ENCODE measurements at places on chromosomes 11 and 22.

GRCh38 chr11:122306831-122307391, 190.9 kb upstream of the BLID start:
- no peak for DNase-seq

- no peak for DNase-seq
Measured at GRCh38 chr11:10797001-10797400, 11.7 kb downstream of the EIF4G2 start.

- DNase-seq, result no peak
Measured at GRCh38 chr11:7657306-7658025, 15.8 kb downstream of the CYB5R2 start.

DNA sequence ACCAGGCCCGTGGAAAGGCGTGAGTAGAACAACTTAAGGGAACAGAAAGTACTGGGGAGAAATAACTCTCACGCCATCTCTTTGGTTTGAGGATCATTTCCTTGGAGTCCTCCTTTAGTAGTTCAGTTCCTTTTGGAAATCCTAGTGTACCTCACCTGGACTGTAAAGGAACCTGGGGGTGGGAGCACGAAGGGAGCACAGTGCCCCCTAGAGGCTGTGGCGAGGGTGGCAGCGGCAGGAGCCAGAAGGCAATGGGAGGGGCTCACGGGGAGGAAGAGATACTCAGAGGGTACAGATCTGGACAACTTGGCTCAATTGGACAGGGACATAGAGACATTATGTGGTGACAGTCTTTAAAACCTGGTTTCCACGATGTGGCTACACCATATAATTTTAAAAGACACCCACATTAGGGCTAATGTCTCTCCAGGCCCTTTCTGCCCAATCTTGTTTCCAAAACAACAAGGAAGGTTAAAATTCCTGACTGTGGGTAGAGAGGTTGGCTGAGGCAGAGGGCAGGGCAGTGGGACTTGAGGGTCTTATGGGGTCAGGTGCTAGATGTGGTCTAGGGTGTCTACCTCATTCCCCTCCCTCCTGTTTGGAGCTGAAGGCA, 87.0 kb downstream of the CSNK2A3 start:
- DNase-seq, result peak; percentile 51

- no peak for DNase-seq
Measured at GRCh38 chr11:71423181-71423790, 24.9 kb downstream of the DHCR7 start.

GRCh38 chr11:123429913-123430720, at the start of gene GRAMD1B:
Gene GRAMD1B (plus strand): TSS chr11:123430269. CDS start chr11:123430793, 524 bp downstream.
- DNase-seq, result peak; percentile 66

- DNase-seq, result no peak
Measured at GRCh38 chr11:11501546-11502262, 120.1 kb downstream of the GALNT18 start.

DNA sequence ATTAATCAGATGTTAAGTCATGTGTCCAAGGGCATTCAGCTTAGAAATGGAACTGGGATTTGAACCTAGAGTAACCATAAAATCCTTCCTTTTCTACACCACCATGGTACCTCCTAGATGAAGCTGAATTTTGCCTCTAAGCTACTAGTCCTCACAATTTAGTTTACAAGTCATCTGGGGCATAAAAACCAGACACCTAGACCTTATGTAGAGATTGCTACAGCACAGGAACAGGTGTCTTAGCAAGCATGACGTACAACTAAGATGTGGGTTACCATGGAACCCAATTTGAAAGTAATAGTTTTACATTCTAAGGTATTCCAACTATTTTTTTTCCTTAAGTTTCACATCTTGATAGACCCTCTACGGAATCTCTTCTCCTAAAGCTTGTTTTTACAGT, 9.2 kb downstream of the TMEM216 start:
- DNase-seq, result no peak

DNA sequence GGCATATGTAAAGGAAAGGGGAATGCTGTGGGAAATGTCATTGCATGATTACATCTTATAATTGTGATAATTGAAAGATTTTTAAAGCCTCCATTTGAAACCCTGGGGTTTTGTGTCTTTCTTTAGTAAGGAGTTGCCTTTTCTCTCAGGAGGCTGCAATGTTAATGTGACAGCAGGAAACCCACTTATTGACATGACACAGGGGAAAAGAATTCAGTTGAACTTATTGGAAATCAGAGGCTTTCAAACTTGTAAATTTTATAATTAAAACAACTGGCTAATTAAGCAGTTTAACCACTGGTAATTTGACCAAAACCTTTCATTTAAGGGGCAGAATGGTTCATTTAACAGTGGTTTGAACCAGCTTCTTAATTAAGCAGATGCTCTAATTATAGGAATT, 31.2 kb downstream of the MRPL48 start:
- DNase-seq, result no peak

DNA sequence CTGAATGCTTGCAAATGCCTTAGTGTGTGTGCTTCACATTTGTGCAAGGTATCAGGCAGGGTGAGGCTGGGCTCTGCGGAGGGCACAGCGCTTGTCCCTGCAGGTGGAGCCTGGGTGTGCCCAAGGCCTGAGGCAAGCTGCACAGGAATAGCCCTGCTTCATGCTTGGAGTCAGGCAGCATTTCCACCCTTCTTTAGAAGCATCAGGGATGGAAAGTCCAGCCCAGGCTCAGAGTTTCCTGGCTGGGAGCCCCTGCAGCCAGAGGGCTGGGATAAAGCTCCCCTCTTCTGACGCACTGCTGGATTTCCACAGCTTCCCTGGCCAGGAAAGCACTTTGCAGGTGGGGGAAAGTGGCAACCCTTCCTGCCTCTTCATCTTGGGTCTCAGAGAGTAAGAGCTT, 63.4 kb downstream of the GALNT18 start:
- DNase-seq, result no peak

DNA sequence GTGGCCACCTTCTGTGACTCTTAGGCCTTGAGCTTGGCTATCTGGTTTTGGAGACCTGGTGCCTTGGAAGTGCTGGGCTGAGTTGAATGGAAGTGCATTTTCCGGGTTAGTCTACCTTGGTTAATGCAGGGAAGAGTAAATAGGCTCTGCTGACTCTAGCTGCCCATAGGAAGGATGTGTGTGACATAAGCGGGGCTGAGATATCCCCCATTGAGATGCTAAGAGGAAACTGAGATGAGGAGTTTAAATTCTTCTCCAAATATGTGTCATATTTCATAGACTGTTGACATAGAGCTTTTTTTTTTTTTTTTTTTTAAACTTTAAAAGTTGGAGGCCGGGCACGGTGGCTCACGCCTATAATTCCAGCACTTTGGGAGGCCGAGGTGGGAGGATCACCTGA, 30.8 kb downstream of the ZNRF3 start:
- DNase-seq, result no peak

- no peak for DNase-seq
Measured at GRCh38 chr11:30585892-30586250, 282 bp downstream of the MPPED2 start.

DNA sequence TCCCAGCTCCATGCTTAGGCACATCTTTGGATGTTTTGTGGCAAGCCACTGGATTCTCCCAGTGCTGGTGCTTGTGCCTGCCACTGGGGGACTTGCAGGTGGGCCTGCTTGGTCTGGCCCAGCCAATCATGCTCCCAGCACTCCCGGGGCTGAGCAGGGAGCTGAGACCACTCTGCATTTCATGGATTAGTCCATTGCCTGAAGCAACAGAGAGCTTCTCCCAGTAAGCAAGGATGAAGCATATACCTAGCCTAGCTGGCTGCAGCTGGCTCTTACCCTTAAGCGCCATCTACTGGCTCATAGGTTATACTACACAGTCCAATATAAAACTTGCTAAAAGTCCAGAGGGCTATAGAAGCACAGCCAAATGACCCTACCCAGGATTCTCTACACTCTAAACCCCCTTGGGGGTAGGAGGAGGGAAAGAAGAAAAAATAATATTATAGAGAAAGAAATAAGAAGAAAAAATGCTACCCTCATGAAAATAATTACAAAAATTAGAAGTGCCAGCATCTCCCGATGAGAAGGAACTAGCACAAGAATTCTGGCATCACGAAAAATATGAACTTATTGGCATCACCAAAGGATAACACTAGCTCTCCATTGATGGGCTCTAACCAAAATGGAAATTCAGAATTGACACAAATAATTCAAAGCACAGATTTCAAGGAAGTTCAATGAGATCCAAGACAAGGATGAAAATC, 275.3 kb downstream of the C11orf87 start:
- DNase-seq, result peak; percentile 2

GRCh38 chr22:38744981-38745380, 10.8 kb downstream of the SUN2 start:
- DNase-seq, result no peak

GRCh38 chr11:128920666-128921065, 22.0 kb downstream of the TP53AIP1 start:
- no peak for DNase-seq

DNA sequence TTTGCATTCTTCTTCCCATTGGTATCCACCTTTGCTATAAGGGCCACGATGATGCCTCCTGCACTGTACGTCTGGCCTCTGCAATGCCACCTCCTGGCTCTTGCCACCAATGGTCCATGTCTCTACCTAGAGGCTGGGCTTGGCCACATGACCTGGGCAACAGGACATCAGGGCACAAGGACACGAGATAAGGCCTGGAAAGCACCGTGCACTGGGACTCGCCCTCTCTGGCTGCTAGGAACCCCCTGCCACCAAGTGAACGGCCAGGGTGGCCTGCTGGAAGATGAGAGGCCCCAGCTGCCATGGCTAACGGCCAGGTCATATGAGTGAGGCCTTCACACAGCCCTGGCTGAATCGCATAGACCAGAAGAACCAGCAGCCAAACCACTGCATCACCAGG, 87.4 kb downstream of the TRMU start:
- DNase-seq, result no peak

DNA sequence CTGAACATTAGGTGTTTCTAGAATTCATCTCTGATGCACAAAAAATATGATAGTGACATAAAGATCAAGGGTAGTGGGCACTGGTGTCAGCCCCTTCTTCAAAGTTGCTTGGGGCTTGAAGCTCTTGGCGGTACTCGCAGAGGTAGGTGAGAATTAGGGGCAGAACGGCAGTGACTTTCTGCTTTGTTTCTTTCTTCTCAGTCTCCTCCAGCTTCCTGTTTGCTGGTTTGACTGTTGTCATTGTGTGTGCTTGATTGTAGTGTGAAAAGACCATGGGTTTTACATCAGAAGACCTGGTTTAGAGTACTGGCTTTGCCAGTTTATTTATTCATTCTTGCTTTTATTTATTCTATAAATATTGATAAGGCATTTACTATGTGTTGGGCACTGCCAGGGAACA, 156.7 kb upstream of the PLET1 start:
- no peak for DNase-seq

DNA sequence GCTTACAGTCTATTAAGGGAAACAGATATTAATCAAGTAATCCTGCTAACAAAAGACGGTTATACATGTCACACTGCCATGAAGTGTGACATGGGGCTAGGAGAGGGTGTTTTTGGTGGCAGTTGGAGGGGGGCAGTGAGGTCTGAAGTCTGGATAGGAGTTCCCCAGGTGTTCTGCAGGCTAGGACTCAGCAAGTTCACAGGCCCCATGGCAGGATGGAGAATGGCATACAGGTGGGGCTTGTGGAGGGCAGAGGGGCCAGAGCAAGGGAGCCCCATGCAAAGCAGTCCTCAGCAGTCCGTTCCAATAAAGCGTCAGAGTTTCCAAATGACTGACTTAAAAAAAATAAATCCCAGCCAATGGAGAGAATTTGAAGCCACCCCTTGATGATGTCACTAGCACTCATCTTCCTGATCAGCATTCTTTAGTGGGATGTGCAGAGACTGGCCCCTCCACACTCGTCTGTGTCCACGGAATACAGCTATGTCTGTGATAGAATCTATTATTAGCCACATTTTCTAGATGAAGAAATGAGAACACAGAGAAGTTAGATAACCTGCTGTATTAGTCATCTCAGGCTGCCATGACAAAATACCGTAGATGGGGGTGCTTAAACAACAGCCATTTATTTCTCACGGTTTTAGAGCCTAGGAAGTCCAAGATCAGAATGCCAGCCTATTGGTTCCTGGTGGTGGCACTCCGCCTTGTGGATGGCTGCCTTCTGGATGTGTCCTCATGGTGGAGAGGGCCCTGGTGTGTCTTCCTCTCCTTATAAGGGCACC, 32.6 kb downstream of the PRDM11 start:
- no peak for DNase-seq

DNA sequence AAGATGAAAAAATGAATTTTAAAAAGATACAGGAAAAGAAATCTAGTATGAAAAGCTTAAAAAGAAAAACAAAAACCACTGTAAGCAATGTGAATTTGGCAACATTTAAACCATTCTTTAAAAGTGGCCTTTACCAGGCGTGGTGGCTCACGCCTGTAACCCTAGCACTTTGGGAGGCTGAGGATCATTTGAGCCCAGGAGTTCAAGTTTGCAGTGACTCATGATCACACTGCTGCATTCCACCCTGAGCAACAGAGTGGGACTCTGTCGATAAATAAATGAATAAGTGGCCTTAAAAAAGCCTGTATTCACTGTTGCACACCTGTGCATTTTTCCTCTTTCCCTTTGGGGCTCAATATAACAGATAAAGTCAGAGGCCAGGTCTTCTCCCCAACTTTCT, 69.2 kb downstream of the RAB30 start:
- no peak for DNase-seq

GRCh38 chr11:43554148-43554473, 126.4 kb upstream of the HSD17B12 start:
- no peak for DNase-seq

GRCh38 chr11:64885367-64886286, 7.2 kb upstream of the EHD1 start:
- no peak for DNase-seq

DNA sequence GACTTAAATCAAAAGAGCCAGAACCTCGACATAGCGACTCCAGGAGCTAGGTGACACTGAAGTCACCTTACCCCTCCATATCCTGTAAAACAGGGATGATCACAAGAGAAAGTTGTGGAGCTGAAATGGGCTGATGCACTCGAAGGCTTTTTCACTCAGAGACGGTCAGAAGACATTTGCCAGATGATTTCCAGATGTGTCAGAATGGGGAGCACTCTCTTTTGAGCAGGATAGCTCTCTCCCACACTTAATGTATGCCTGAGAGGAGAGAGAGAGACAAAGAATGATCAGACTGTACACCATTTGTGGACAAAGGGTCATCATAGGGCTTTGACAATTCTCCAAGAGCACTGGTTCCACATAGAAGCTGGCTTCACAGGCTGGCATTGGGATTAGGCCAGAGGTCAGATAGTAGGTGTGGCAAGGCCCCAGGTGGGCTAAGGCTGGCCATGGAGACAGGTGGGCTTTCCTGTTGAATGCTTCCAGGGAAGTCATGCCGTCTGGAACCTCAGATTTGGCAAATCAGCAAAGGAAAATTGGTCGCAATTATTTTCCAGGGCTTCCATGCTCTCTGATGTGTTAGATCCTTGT, 42.3 kb upstream of the ETS1 start:
- no peak for DNase-seq

DNA sequence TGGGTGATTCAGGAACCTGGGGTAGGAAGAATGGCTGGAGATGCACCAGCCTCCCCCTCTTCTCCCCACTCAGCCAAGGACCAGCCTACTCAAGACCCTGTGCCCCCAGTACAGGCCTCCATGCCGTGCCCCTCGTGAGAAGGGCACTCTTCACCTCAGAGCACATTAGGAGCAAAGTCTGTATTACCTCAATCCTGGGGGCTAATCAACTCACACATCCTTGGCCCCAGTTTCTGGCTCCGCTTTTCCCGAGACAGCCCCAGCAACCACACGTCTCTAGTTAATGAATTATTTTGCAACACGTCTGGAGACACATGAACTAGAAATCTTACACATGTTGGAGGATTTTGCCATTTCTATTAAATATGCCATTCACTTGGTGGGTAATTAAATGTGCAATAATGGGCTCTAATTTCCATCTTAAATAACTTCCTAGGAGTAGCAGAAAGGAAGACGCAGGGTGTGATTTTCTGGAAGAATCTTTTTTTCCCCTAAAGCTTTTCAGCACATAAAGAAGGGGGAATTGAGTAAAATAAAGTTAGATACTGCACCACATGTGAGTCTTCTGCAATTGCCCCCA, 63.0 kb downstream of the TMPRSS5 start:
- no peak for DNase-seq
